B cell (primary cell): ENCODE measurements at places on chromosomes 6 and 20. TPM values are rescaled to one million over a fixed set of nuclear protein-coding genes. Genes with fewer than 3 reads are reported as not detected.

GRCh38 chr6:167095888-167096287, 27.0 kb upstream of the CCR6 start:
- DNase-seq = no peak

GRCh38 chr6:12203001-12203400, 87.2 kb upstream of the EDN1 start:
- DNase-seq = no peak

GRCh38 chr6:55497694-55498093, 81.3 kb downstream of the HMGCLL1 start:
- no peak for DNase-seq

DNA sequence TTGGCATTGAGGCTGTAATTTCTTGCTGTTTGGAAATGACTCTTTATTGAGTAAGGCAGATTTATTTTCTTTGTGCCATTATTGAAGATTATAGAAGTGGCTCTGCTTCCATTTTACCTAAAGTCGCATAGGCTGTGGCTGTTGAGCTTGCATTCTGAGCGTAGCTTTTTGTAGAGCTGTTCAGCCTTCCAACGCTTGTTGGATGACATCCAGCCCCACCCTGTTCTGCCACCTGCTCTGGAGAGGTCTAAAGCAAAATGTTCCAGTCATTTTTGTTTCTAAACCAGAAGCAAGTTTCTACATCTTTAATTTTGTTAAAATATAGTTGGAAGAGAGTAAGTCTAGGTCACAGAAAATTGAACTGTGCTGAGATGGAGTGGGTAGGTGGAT, 24.4 kb downstream of the UST start:
- no peak for DNase-seq

DNA sequence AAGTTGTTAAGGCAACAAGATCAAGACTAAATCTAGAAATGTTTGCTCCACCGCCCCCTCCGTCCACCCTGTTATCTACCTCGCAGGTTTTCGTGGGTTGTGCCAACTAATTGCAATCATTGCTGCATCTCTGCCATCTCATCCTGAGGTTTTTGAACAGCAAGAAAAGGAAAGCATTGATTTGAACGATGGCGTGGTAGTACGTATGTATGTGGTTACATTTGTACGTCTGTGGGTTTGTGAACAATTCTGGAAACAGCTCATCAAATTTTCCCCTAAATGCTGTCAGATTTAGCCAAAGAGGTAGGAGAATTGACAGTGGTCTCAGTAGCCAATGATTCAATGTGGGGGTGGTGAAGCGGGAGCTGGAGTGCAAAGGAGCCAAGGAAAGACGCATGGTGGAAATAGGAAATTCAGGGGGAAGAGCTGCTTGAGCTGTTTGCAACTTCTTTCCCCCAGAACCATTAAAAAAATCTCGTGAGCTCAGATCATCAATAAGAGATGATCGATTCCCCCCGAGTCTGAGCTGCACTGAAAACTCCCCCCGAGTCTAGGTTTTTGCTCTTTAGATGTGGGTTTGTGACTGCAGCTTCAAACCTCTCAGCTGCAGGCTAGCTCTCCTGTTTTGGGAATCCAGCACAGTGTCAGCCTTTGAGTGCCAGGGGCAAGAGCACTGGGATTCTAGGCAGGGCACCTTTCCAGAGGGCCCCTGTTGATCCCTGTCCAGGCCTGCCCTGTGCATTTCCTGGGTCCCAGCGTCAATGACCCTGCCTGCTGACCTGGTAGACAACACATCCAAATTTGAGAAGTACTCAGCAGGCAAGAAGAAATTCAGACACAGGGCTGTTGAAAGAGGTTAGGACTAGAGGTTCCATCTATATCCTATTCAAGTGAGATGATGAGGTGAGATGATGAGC, 72.6 kb upstream of the LY86 start:
- no peak for DNase-seq

- no peak for DNase-seq
These were observed 45.8 kb downstream of the NOL7 start for GRCh38 chr6:13660893-13661292.

DNA sequence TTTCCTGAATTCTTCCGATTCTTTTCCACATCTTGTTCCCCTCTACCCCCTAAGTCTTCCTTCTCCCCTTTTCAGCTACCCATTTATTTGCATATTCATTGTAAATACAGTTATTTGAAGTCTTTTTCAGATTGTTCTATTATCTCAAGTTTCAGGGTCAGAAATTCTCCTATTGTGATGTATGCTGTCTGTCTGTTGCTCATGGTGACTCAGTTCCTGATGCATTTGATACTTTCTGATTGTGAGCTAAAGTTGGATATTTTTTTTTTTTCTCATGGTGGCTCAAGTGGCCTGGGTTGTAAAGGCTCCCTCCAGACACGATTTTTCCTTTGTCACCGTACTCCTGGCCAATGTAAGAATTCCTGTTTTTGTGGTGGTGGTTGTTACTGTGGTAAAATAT, 4.9 kb upstream of the PI16 start:
- DNase-seq = no peak

DNA sequence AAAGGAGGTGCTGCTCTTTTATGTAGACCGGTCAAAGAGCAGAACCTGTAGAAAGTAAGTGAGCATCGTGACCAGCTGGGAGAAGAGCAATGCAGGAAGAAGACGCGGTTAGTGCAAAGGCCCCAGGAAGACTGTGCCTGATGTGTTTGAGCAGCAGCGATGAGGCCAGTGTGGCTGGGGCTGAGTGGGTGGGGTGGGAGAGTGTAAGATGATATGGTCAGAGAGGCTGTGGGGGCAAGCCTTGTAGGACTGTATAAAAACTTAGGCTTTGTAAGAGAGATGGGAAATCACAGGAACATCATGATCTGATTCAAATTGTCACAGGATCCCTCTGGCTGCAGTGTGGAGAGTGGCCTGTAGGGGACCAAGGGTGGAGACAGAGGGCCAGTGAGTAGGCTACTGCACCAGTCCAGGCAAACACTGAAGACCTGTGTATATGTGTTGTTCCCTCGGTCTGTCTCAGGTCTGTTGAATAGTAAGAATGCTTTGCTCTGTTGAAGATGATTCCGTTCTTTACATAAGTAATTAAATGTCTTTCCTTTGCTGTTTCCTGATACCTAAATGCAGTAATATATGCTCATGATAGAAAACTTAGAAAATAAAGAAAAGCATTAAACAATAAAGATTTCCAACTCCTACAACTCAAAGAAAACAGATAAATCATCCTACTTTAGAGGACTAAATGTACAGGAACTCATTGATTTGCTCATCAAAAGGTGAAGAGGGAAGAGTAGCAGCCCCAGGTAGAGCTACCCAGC, 23.6 kb upstream of the WFDC2 start:
- DNase-seq = peak; percentile 17

DNA sequence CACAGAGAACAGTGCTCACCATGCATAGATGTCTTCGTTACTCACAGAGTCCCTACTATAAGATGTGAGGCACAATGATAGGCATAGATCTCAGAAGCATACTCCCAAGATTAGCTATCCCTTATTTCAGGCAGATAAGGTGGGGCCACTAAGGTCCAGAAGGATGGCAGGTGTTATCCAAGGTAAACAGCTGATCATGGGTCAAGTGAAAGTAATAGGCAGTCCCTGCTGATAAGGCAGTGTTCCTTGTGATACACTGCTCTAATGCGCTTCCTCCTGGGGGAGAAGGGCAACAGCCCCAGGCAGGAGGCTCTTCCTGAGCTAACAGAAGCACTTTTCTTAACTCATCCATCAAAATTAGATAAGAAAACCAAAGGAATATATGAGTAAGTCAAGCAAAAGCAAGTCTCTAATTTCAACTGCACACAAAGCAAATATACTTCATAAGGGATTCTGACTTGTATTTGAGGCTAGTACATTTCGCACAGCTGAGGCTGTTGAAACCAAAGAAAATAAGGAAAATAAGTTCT, 42.2 kb downstream of the METTL24 start:
- no peak for DNase-seq

- DNase-seq = no peak
These were observed 75.6 kb downstream of the SOD2 start for GRCh38 chr6:159617444-159617843.

DNA sequence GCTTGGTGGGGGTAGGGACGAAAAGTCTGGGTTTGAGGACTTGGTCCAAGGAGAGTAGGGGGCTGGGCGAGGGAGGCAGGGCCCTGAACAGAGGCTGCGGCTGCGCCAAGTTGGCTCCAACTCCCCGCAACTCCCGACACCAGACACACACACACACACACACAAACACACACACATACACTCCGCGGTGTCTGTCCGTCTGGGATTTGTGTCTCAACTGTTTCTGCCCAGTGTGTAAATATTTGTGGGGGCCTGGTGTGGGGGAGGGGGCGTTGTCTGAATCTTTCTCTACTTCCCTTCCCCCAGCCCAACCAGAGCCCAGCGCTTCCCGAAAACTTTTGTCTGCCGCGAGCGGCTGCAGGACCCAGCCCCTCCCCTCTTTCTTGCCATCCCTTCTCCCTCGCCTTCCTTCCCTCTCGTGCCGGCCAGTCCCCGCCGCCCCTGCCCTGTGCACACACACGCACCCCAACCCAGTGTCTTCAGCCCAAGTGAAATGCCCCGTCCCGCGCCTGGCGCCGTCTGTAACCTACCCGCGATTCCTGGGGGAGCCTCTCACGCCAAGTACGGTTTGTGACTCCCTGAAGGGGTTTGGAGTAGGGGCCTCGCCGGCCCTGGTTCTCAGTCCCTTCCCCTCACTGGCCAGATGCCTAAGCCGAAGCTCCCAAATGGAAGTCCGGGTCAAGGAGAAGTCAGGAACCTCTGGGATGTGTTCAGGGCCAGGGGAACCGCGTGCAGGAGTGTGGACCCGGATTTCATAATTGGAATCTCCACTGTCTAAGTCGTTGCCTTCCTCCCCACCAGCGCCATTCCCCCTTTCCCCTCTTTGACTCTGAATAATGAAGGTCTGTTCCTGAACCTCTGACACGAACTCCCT, 904 bp downstream of the MDFI start:
- DNase-seq = peak; percentile 24

- DNase-seq = no peak
These were observed 44.9 kb upstream of the CCDC28A start for GRCh38 chr6:138728662-138729061.

GRCh38 chr20:10239954-10240353, 21.3 kb downstream of the SNAP25 start:
- no peak for DNase-seq

DNA sequence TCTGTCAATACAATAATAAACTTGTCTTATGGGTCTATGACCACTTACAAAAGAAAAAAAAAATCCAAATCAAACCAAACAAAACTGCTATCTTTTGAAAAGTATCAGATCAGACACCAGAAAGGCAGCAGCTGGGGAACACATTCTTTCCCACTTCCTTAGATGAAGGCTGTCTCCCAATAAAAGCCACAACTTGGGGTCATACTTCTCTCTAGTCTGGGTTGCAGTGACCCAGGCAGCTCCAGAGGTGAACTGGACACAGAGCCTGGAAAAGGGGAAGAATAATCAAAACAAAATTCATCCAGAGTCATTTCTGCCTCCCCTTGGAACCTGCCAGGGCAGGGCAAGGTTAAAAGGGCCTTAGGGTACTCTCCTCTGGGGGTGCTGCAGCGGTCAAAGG, 19.1 kb downstream of the ATXN1 start:
- no peak for DNase-seq

GRCh38 chr6:90485635-90486277, 101.1 kb downstream of the MAP3K7 start:
- DNase-seq = peak; percentile 51

- DNase-seq = no peak
These were observed 18.1 kb upstream of the EPHA7 start for GRCh38 chr6:93437491-93437890.

ESR1 gene
- total RNA-seq = 3.7 and 5.9 TPM in 2 replicates

RAET1G gene
- not detected in 2 replicates for total RNA-seq

TRAPPC3L gene
- not detected in 2 replicates for total RNA-seq

SLC17A3 gene
- total RNA-seq = not detected in 2 replicates

RFX6 gene
- total RNA-seq = not detected in 2 replicates

HLA-DQA1 gene
- 463 and 489 TPM in 2 replicates for total RNA-seq

CLPSL2 gene
- total RNA-seq = not detected in 2 replicates

ARFGEF3 gene
- total RNA-seq = not detected in 2 replicates

ABHD16B gene
- total RNA-seq = not detected in 2 replicates
